ENCODE measurements at places on chromosomes 16 and 17.

- DNase-seq, result no peak
Observed at GRCh38 chr17:1089915-1090314, 89.9 kb downstream of the ABR start.

- no peak for DNase-seq
Observed at GRCh38 chr17:78724999-78725398, 57.1 kb downstream of the CYTH1 start.

DNA sequence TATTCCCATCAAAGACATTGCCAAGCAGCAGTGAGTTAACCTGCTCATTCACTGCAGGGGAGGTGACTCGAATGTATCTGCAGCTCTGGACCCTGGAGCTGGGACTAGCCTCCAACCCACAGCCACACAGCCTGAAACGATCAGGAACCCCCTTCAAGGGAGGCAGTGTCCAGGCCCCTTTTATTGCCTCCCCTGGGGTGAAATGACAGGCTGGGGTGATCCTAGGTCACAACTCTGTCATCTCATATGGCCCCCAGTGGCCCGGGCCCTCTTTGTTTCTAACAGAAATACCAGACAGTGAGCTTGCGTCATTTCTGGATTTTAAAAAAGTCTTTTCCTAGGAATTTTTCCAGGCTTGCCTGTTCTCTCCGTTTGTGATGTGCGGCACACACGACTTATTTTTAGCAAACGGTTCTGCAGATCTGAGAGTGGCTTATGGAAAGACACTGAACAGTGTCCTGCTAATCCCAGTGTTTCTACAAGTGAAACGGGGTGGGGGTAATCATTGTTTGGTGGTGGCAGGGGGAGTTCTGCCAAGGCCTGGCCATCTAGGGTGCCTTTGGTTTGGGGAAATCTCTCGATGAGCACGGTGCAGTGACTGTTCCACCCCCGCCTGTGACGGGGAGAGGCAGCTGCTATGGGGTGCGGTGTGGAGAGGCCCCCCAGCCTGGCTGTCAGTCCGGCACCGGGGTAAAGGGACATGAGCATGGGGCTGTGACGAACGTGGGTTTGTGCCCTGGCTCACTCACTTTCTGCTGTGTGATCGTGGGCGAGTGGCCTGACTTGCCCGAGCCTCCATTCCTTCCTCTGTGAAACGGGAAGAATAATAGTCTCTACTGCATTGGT lies 27.2 kb downstream of the NAGPA start:
- no peak for DNase-seq

- no peak for DNase-seq
Observed at GRCh38 chr17:38942696-38943334, 17.4 kb downstream of the LASP1NB start.

- DNase-seq, result no peak
Observed at GRCh38 chr16:1323296-1324239, 9.9 kb upstream of the BAIAP3 start.

- DNase-seq, result no peak
Observed at GRCh38 chr17:69451416-69452394, 37.2 kb downstream of the MAP2K6 start.

DNA sequence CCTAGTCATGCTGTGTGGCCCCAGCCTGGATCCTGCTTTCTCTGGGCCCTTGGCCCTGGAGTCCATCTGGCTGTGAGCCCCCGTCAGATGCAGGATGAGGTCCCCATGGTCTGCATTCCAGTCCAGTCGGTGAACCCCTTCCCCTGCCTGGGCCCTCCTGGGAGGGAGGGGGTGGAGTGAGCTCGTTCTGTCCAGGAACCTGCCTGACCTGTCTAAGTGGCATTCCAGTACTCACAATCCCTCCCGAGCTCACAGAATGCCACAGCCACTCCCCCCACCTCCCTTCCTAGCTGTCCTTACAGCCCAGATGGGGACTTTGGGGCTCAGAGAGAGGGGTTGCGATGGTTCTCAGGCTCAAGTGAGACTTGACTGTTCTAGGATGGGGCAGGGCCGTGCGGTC lies 15.5 kb downstream of the SPNS2 start:
- no peak for DNase-seq

DNA sequence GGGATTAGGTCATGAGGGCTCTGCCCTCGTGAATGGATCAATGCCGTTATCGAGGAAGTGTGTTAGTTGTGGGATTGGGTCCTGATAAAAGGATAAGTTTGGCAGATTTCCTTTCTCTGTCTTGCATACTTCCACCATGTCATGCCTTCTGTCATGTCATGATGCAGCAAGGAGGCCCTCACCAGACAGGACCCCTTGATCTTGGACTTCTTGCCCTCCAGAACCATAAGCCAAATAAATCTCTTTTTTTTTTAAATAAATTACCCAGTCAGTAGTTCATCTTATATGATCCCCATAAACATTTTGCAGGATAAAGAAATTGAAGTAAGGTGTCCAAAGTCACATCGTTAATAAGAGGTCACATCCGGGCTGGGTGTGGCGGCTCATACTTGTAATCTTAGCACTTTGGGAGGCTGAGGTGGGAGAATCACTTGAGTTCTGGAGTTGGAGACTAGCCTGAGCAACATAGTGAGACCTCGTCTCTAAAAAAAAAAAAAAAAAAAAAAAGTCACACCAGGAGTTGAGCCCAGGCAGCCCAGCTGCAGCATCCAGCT lies 25.2 kb downstream of the HEXIM2 start:
- DNase-seq, result no peak

- no peak for DNase-seq
Observed at GRCh38 chr16:24896439-24896838, 50.7 kb downstream of the SLC5A11 start.

DNA sequence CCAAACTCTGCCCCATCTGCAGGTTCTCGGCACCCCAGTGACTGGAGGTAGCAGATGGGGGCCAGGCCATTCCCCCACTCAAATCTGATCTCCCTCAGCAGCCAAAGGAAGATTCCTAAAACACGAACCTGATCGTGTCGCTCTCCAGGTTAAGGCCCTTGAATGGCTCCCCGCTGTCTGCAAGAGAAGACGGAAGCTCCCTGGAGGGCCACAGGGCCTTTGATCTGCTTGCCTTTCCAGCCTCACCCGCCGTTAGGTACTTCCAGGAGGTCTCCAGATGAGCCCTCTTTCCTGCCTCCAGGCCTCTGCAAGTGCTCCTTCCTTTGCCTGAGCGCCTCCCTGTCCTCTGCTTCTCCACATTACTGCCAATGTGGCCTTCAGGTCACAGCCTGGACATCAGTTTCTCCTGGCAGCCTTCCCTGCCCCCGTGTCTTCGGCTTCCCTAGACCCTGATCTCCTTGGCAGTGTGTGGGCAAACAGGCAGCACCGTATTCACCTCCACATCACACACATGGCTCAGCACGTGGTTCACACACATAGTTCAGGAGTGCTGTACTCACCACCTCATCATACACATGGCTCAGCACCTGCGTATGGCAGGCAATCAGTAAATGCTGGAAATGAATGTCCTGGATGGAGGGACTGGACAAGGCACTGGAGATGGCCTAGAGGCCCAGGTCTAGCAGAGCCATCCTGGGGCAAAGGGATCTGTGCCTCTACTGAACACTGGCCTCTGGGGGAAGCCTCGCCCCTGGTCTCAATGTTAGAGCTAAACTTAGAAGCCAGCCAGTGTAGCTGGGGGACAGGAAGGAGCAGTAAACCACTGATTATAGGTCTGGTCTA lies 26.4 kb upstream of the MRPS23 start:
- DNase-seq, result no peak

DNA sequence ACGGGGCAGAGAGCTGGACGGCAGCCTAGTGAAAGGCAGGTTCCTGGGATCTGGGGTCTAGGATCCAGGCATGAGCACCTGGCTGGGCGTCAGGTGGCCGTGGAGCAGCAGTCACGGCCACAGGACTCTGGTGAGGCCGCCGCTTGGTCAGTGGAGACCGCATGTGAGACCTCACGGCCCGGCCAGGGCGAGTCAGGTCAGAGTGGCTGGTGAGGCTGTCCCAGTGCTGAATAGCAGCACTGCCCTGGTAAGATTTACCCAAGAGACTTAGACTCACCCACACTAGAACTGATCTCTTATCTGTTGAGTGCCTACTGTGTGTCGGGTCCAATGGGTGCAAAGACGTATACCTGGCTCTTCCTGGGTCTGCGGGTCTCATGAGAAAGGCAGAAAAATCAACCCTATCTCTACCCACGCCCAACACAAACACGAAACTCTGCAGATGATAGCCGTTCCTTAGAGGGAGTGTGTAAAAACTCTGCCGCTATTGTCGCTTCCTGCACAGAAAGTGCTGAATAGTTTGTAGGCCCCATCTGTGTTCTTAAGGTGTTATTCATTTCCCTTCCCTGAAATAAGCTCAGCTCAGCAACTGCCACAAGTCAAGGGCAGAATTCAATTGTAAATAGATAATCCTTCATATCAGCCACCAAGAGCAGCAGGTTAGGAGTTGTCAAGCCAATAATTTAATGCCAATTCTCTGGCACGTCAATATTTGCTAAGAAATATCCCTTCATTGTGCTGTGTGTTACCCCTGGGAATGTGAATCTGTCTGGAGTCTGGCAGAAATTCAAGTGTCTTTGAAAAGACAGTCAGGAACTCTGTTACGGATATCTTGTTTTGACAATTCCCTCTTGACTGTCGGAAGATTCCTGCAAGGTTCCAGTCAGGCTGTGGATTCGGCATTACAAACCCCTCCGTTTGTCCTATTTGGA lies 240.0 kb downstream of the NTN1 start:
- DNase-seq, result no peak

- DNase-seq, result no peak
Observed at GRCh38 chr16:74982256-74982655, 2.7 kb downstream of the WDR59 start.

DNA sequence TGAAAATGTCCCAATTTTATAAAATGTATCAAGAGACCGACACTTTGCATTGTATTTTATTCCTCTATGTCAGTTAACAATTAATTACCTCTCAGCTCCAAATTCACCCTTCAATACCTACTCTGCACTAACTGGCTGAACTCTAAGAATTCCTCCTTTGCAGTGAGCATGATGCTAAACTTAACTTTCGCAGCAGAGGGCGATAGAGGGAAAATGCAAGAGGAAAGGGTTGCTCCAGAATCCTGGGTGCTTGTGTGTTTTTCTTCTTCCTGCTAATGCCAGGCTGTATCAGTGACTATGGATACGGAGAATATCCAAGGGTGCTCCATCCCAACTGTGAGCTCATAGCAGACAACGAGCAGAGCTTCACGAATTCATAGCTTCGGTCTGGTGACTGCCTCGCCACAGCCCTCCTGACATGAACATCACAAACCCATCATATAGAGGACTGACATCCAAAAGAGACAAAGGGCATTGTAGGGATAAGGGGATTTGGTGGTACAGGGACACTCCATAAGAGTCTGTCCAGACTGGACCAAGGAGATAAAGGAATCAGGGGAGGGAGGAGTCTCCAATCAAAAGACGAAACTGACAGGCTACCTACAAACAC lies 172.9 kb downstream of the STX8 start:
- DNase-seq, result peak; percentile 21

- no peak for DNase-seq
Observed at GRCh38 chr16:74734361-74735161, 33.9 kb upstream of the MLKL start.

- DNase-seq, result no peak
Observed at GRCh38 chr17:45641541-45641940, 142.6 kb upstream of the CRHR1 start.

- no peak for DNase-seq
Observed at GRCh38 chr17:74691151-74691550, 21.6 kb downstream of the CD300LF start.

- no peak for DNase-seq
Observed at GRCh38 chr16:14405611-14406537, 224.2 kb downstream of the PARN start.

- no peak for DNase-seq
Observed at GRCh38 chr17:70654706-70655105, 485.4 kb downstream of the KCNJ2 start.

DNA sequence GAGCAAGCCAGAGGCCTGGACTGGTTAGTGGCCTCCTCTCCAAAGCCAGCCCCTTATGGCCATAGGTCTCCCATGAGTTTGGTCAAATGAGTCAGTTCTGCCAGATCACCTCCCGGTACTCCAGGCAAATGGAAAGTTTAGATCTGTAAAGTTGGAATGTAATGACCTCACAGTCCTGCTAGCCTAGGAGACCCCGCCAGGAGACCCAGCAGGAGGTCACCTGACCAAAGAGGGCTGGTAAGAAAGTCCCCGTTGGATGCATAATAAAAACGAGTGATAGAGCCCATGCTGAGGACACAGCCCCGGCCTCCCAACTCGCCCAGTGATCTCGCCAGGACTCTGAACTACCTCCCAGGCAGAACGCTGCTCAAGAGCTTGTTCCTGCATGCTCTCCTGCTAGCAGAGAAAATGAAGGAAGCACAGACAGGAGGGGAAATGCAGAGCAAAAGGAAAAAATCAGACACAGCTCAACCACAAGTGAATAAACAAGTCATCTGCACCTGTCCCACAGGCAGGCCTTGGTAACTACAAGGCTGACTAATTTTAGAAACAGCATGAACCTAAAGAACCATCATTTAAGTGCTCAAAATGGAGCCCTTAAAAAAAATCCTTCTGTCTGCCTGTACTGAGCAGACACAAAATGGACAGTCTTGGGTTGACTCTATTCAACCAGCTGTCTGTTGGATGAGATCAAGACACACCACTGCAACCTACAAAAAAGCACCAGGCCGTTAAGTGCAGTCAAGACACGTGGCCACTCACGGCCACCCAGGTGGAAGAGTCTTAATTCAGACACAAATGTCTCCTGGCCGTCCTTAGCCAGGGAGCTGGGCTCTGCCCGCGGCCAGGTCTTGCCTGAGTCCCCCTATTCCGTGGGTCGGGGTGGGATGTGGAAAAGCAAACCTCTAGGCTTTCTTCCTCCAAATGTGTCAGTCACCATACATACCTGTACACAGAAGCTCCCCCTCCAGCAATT lies 9.2 kb downstream of the CDIP1 start:
- DNase-seq, result no peak

GRCh38 chr16:628321-629061 lies 2.3 kb upstream of the WFIKKN1 start:
- no peak for DNase-seq

GRCh38 chr16:87550495-87550961 lies 51.8 kb upstream of the JPH3 start:
- DNase-seq, result no peak

DNA sequence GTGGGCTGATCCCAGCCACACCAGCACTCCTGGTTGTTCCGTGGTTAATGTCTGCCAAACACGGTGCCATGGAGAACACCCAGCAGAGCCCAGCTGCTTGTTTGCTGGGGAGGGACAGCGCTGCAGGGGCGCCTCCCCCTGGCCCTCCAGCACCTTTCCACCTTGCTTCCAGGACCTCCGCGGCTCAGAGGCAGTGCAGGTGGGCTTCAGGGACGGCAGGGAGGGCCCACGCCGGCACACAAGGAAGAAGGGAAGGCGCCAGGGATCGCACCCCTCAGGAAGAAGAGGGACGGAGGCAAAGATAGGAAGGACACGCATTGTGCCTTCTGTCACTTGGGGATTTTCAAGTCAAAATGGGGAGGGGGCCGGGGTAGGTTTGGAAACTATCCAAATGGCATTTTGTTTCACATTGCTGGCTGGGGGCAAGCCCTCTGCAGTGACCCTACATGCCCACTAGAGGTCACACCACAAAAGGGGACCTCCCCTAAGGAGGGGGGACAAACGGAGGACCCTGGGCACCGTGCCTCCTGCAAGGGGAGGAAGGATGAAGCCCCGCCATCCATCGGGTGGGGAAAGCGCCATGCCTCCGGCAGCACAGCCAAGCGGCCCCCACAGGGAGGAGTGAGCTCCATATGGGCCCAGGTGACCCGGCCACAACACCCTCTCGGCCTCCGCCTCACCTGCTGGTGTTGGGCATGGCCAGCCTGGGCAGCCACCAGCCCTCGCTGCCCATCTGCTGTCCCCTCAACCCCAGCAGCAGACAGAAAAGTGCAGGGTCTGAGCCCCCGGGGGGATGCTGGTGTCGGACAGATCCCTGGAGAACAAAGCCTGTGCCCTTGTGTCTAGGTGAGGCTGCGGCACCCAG lies 7.5 kb upstream of the C16orf95 start:
- DNase-seq, result peak; percentile 79

GRCh38 chr16:12535535-12536411 lies 267.9 kb downstream of the CPPED1 start:
- no peak for DNase-seq
